ENCODE measurements at places on chromosomes 3 and 15. TPM values are rescaled to one million over a fixed set of nuclear protein-coding genes. Genes with fewer than 3 reads are reported as not detected.

The NANOGP8 gene
- 1.5 TPM for total RNA-seq

The LMCD1 gene
- not detected for total RNA-seq

DNA sequence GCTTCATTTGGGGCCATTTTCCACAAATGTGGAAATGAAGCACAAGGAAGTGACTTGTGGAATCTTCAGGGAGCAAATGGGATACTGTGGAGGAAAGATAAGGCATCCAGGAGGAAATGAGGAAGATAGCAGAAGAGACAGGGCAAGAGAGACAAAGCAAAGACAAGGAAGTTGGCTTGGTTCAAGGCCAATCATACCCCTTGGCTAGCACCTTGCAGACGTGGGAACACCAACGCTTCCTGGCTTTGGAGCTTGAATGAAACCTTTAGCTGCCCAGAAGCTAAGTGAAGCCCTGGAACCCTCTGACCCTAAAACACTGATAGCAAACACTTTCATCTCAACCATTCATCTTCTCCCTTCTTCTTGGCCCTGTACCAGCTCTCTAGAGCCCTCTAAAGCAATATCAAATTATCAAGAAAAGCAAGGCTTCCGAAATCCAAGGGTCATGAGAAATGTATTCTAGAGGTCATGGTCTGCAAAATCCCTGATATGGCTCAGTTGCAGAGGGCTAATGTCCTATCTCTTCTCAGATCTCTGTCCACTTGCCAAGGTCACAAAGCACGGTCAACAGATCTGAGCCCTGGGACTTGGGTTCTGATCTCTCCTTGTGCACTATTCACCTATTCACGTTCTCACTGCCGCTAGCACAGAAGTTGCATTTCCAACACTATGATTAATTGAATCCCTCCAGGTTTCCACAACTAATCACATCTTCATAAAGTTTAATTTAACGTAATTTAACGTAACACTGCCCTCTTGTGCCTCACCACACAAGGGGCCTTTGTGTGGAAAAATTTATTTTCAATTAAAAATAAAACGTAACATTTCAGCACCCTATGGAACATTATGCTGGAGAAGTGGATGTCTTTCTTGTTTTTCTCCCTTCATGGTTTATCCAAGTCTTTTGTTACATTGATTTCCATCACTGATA, 557.6 kb upstream of the ADAMTS9 start:
- no peak for DNase-seq

GRCh38 chr3:140270329-140270728, 335.3 kb downstream of the CLSTN2 start:
- DNase-seq: no peak

The ZIC4 gene
- total RNA-seq: 0.25 TPM

The ERICH6 gene
- total RNA-seq: not detected

DNA sequence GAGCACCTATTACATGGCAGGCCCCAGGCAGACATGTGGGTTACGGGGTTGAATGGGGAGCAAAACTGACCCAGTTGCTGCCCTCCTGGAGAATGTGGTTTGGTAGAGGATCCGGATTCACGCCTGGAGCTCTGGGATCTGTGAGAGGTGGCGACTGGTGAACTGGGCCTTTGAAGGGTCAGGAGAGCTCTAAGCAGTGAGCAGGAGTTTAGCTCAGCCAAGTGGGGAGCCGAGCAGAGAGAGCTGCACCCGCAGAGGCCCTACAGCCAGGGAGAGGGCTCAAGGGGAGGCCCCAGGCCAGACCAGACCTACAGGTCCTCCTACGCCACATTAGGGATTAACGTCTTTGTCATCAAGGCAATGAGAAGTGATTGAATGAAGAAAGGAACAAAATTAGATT, 179.8 kb upstream of the TLE3 start:
- DNase-seq: no peak

GRCh38 chr3:45608885-45609284, 14.3 kb downstream of the LIMD1 start:
- no peak for DNase-seq

DNA sequence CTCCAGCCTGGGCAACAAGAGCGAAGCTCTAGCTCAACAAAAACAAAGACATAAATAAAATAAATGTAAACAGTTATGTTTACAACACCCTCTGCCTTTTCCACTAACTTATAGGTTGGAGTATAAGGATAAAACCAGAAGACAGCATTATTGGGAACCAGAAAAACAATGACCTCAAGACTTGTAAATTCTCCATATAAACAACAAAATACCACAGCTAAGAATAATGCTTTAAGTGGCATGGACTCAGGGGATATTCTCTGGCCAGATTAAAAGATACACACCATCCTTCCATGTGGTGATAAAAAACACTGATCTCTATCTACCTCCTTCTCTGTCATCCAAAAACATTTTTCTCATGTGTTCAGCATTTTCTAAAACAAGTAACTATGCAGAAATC, 500.6 kb downstream of the MAGI1 start:
- no peak for DNase-seq

The FGD5 gene
- 0.25 TPM for total RNA-seq

The VGLL4 gene
- total RNA-seq: 82.6 TPM

The LHFPL4 gene
- total RNA-seq: 2.7 TPM

- DNase-seq: no peak
Observed at GRCh38 chr3:111152496-111152895, 80.9 kb downstream of the NECTIN3 start.

DNA sequence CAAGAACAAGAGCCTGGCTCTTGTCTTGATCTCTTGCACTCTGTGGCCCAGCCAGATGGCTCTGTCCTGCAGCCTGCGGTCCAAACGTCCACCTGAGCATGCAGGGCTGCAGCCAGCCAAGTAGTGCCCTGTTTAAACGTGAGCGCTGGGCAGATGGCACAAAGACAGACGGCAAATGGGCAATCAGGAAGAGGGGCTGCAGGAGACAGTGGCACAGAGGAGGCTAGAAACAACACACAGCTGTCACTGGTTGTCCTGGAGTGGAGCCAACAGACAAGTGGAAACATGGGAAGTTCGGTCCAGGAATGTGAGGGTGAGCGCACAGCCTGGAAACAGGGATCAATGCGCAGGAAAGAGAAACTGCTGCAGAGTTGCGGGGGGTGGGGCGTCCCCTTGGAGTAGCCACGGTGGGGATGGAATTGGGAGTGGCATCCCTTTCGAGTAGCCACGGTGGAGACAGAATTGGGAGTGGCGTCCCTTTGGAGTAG, 10.7 kb upstream of the ZXDC start:
- DNase-seq: no peak

- DNase-seq: no peak
Observed at GRCh38 chr3:64244011-64244942, 19.0 kb upstream of the PRICKLE2 start.

The SCN11A gene
- 0.81 TPM for total RNA-seq

GRCh38 chr3:14288833-14289451, 110.3 kb downstream of the LSM3 start:
- no peak for DNase-seq

GRCh38 chr15:45637552-45638033, 2.8 kb downstream of the SQOR start:
- no peak for DNase-seq

DNA sequence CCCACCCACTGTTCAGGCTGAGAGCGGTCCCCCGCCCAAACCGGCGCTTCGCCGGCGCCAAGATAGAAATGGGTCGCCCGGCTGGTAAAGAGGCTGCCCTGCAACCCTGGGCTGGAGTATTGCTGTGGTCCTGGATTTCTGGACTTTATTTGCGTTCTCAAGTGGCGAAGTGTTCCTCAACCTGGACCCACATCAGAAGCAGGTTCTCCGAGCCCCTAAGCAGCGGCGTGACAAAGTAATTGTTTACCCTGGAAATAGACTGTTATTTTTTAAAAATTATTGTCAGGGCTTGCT, 481 bp upstream of the DYNC1LI1 start:
- DNase-seq: no peak

DNA sequence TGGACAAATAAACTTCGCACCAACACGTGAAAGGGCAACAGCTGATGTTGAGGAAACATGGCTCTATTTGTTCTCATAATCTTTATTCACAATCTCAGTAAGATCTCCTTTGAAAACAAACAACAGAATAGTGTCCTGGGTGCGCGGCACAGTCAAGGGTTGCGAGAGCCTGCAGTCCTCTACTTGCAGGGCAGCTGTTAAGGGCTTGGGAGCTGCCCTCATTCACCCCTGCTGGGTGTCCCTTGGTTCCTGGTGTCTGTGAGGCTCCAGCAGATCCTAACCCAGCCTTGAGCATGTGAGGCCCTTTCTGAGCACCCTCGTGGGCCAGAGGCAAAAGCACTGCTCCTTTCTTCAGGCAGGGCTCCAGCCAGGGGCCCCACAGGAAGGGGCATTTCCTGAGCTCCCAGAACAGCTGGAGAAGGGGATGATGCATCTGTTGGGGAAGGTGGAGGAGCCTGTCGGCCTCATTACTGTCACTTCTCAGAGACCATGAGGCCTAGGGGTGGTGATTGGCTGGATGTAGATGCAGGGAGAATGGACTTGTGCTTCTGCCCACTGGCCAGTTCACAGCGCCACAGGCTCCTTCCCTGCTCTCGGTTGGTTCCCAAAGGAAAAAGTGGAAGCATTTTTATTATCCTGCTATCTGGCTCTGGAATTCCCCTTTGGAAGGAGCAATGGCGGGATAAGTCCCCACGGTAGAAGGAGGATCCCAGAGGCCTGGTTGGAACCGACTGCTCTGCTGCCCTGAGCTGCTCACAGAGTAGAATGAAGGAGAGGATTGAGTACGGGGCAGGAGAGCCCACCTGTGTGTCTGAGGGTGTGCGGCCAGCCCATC, 51.9 kb upstream of the KLF13 start:
- peak; percentile 0 for DNase-seq

The STRC gene
- 1.7 TPM for total RNA-seq

DNA sequence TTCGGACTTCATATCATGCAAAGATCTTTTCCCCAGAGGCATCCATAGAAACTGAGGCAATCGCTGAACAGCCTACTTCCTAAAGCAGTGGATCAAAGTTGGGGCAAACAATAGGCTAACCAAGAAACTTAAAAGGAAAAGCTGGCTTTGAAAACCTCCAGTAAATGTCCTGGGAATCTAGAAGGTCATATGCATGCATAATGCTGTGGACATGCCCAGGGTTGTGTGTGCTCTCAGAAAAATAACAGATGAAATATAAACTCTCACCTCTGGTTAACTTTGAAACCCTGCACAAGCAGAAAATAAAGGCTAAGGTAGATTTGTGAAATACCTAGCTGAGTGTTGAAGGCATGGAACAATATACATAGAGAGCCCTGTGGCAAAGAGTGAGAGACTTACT, 96.3 kb downstream of the MYO9A start:
- DNase-seq: no peak

The CDC25A gene
- 51.8 TPM for total RNA-seq

GRCh38 chr3:115082260-115082659, 64.8 kb downstream of the ZBTB20 start:
- DNase-seq: no peak

DNA sequence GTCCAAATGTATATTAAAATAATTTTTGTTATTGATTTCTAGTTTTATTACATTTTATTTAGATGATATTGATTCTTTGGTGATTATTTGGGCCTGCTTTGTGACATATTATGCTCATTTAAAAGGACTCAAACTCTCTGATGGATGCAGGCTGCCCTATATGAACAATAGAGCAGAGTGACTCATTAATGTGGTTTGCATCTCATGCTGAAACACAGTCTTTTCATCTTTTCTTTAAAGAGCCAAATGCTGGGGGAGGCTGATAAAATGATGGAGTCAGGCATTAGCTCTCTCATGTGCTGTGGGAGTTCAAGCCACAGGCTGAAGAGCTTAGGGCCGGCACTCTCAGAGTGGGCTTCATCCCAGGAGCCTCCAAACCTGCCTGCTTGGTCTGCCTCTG, 7.2 kb downstream of the PLA1A start:
- no peak for DNase-seq

- DNase-seq: no peak
Observed at GRCh38 chr15:51708013-51708412, 26.7 kb downstream of the SCG3 start.

- no peak for DNase-seq
Observed at GRCh38 chr3:73697020-73697419, 72.3 kb upstream of the PDZRN3 start.

DNA sequence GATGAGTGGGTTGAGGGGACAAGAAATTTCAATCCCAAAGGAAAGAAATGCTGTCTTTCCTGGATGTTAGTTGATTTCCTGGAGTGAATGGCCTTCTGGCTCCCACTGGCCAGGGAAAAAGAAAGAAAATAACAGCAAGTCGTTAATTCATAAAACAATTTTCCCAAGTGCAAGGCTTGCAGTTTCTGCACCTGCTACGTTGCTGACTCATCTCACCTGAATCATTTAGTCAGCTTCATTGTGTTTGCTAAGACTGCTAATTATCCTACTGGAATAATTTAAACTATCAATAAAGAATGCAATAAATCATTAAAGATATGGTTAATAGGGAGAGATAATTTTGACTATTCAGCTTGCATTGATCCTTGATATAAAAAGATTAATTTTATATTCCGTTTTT, 387.6 kb downstream of the ROBO2 start:
- DNase-seq: no peak

DNA sequence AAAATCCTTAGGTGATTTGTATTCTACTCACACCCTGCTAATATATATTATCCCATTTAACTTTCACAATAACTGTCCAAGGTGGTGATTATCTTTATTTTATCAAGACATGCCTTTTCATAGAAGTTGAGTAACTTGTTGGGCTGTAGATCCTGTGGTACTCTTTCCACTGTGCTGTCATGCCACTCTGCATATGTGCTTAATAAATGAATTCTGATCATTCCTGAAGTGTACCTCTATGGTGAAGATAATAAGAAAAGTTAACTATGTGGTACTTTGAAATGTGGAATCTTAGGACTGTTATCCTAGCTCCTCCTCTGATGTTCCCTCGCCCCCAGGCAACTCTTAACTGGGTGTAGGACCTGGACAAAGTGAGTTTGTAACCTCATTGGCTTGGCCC, 5.2 kb downstream of the SNRK start:
- DNase-seq: no peak

The FGF7 gene
- total RNA-seq: not detected

- no peak for DNase-seq
Observed at GRCh38 chr3:55440104-55440708, 46.9 kb downstream of the WNT5A start.

- DNase-seq: no peak
Observed at GRCh38 chr3:127560051-127560787, 30.3 kb downstream of the TPRA1 start.

DNA sequence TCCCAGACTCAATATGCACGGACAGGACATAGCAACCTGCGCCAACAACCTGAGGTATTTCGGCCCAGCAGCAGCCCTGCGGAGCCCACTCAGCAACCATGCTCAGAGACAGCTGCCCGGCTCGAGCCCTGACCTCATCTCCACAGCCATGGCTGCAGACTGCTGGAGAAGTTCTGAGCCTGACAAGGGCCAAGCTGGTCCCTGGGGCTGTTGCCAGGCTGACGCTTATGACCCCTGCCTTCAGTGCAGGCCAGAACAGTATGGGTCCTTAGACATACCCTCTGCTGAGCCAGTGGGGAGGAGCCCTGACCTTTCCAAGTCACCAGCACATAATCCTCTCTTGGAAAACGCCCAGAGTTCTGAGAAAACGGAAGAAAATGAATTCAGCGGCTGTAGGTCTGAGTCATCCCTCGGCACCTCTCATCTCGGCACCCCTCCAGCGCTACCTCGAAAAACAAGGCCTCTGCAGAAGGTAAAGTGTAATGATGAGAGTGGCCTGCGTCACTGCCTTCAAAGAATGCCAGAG, 25.5 kb downstream of the TMEM41A start:
- DNase-seq: no peak

The SAMD7 gene
- not detected for total RNA-seq

GRCh38 chr3:37491776-37492175, 317.4 kb upstream of the LRRFIP2 start:
- no peak for DNase-seq

The SLC35G2 gene
- total RNA-seq: 0.43 TPM

The CKMT1A gene
- 1.7 TPM for total RNA-seq

The HLTF gene
- total RNA-seq: 76.1 TPM

- DNase-seq: no peak
Observed at GRCh38 chr3:36546226-36546625, 165.9 kb downstream of the STAC start.
